Activated CD4-positive, CD25-positive, alpha-beta regulatory T cell treated with anti-CD3 and anti-CD28 coated beads, Interleukin-2, amount 50 U/mL, for 24 hours (primary cell): ENCODE measurements at places on chromosomes 12 and 14.

DNA sequence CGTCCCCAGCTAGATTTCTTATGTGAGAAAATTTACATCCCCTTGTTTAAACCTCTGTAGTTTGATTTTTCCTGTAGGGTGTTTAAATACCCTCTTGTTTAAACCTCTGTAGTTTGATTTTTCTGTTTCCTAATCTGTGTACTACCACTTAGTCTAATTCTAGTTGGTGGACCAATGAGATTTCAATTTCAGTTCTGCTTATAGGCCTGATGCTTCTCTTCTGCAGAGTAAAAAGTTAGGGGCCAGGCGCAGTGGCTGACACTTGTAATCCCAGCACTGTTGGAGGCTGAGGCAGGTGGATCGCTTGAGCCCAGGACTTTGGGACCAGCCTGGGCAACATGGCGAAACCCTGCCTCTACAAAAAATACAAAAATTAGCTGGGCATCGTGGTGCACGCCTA, 11.5 kb downstream of the UBC start:
- ATAC-seq, result no peak

DNA sequence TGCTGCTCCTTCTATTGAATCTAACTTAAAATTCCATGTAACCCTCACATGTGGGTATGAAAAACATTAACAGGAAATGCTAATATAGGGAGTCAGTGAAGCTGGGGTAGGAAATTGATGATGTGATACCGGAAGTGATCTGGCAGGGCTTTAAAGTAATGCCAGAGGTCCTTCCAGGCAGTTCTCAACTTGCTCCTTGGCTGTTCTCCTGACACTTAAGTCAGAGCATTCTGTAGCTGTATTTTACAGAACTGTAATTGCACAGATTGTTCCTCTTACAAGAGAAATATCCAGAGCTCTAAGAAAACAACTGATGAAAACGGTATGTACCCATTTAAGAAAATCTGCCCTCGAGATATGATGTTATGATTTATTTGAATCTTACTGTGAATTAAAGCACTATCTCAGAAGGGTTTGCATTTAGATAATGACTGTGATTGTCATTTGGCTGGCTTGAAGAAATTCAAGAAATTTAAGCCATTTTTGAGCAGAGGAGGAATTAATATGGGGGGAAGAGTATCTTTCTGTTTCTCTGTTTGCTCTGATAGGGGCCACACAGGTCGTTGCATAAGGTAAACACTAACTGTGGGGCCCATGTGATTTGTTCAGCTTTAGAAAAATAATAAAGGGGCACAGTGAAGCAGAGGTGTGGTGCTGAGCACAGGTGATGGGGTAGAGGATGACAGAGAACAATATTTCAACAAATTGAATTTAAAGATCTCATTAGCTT, 88.4 kb downstream of the BBS10 start:
- no peak for ATAC-seq

GRCh38 chr12:115799610-115800009, 477.9 kb downstream of the MED13L start:
- no peak for ATAC-seq

DNA sequence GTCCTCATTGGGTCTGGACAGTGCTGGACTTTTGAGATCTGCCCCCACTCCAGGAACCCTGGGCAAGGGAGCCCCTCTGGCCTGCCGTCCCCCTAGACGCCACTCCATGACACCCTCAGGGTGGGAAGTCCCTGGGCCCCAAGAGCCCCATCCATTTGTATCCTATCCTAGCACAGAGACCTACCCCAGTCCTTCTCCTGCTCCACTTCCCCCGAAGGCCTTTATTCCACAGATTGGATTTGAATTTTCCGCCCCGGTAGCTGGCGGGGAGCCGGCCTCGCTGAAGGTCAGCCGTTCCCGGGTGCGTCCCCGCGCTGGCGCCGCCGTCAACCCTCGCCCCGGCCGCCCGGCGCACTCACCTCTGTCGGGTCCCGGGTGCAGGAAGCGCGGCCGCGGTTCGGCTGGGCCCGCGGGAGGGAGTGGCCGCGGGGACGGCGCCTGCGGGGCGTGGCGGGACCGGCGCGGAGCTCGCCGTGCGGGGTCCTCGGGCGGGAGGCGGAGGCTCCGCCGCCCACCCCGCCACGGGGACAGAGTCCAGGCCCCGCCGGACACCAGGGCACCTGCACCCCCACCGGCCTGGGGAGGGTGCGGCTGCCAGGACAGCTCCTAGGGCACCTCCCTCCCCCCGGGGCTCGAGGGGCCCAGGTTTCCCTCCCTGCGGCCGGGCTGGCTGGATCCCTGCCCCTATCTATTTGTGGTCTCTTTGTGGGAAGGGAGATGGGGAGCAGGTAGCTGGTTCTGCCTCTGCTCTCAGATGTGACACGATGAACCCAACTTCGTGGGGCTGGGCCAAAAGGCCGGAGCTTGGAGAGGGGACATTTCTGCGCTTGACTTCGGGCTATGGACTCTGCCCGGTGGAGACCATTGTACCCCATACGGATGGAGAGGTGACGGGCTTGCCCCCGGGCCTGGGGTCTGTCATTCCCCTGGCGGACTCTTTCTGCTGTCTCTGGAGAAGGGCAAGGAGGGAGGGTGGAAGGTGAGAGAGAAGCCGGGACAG, 19.9 kb upstream of the GPR68 start:
- peak; percentile 49 for ATAC-seq

GRCh38 chr14:96806836-96807235, 9.7 kb downstream of the VRK1 start:
- no peak for ATAC-seq

DNA sequence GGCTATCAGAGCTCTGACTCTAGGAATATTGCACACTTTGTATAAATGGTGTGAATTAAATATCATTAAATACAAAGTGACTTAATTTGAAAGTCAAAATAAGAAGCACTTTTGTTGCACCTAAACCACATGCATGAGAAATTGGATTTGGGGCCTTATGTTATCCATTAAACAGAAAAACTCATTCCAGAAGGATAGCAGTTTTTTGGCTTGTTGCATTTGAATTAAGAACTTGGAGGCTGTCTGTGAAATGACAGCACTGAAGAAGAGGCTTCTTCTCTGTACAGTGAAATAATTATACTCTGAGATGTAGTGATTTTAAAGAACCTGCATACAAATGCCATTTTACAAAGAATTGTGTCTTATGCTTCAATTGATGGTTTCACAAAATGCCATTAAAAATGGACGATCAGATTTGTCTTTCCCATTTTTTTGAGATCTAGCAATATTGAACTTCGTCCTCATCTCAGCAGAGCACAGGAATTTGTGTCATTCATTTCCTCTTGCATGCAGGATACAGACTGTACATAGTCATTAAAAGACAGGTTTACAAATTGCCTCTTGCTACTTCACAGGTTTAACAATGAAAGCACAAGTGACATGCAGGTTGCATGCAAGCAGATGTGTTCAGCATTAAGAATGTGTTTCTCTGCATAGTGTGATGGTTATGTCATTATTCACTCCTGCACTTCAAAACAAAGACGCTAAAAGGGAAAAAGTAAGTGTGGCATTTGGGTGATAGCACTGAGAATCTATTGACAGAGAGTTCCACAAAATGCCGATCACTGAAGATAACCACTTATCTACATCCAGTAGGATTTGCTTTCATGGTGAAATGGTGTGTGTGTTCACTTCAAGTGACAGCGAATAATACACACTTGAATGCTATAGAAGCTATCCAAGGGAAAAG, 35.9 kb upstream of the PYGL start:
- no peak for ATAC-seq

GRCh38 chr12:125218952-125219351, 153.7 kb downstream of the AACS start:
- no peak for ATAC-seq

DNA sequence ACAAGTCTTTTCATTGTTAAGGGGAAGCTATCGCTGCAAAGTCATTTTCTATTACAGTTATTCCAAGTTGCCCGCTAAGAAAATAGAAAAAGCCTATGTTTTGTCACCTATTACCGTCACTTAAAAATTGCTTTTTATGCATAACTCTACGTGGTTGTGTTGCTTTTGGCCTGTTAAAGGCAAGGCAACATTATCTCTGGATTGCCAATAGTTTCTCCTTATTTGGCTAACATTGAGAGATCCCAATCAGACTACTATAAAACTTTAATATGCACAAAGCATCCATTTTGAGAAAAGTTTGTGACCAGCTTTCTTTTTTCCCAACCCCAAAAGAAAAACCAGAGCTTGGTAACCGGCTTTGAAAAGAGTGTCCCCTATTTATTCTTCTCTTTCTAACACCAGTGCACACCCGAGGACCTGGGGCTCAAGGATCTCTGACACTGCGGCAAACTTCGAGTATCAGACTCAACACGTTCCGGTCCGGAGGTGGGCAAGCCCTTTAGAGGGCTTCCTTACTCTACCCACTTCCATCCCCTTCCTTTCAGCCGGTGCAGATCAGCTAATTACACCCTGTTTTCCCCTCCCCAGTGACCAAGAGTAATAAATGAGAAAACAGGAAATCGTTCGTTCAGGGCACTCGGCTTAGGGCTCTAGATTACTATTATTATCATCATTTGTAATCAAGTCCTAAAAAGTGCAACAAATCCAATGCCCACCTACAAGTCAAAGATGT, 1.2 kb downstream of the PPP1R12A start:
- ATAC-seq, result no peak

GRCh38 chr12:65443038-65443437, 164.6 kb downstream of the MSRB3 start:
- no peak for ATAC-seq

- ATAC-seq, result peak; percentile 60
Observed at GRCh38 chr14:99234961-99235571, 36.9 kb downstream of the BCL11B start.

GRCh38 chr14:82388488-82388887, 854.8 kb upstream of the SEL1L start:
- ATAC-seq, result no peak

- ATAC-seq, result no peak
Observed at GRCh38 chr14:96255501-96256366, at the start of gene BDKRB1. Gene BDKRB1 (plus strand): TSS chr14:96256210. CDS start chr14:96263683, 7,473 bp downstream.

DNA sequence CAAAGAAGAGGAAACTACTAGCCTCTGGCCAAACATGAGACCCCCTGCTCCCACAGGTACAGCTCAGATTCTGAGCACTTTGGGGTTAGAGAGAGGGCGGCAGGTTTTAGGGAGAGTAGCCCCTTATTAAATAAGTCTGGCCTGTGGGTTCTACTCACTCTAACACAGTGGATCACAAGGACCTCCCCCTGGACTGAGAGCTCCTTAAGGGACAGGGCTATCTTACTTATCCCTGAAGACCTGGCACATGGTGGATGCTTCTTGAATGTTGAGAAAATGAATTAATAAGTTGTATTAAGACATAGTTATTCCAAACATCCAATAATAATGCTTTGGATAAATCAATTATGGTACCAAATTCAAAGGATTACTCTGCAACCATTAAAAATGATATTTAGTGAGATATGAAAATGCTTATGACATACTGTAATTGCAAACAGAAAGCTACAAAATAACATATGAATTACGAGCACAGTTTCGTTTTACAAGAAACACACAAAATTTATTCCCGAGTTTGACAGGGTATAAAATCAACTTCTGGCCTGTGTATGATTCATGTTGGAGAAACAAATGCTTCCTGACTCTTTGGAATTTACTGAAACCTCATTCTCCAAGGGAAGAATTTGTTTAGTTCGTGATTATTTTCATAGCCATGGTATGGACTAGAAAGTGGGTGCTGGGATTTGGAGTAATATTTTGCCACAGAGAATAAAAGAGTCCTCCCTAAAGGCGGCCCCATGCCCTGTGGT, 59.3 kb upstream of the BDKRB2 start:
- ATAC-seq, result no peak

GRCh38 chr14:59538936-59539335, 37.7 kb downstream of the CCDC175 start:
- no peak for ATAC-seq
